Adrenal gland (tissue), 19 donors: ENCODE measurements at places on chromosomes 11 and 22. TPM values are rescaled to one million over a fixed set of nuclear protein-coding genes. Genes with fewer than 3 reads are reported as not detected.

DNA sequence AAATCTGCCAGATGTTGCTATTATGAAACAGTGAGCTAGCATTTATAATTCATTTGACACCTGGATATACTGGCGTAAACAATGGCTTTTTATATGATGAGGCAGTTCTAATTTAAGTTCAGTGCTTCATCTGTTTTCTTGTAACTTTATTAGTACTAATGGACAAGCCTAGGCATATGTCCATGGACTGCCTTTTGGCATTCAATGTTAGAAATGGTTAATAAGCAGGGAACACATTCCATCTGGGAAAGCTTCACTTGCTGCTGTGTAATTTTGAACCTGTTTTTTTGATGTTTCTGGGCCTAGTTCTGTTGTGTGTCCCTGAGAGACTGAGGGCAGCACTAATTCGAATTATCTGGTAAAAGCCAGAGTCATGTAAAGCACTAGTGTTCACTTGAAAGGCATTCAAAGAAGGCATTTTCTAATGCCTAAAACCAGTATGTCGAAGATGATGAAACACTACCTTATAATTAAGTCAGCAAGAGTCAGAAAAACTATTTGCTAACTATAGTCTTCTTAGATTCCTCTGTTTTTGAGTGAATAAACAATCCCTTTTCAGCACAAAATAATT, 138.5 kb downstream of the SWAP70 start:
- DNase-seq = no peak

GRCh38 chr22:43293655-43294392, 49.3 kb downstream of the SCUBE1 start:
- peak; percentile 58 for DNase-seq

DNA sequence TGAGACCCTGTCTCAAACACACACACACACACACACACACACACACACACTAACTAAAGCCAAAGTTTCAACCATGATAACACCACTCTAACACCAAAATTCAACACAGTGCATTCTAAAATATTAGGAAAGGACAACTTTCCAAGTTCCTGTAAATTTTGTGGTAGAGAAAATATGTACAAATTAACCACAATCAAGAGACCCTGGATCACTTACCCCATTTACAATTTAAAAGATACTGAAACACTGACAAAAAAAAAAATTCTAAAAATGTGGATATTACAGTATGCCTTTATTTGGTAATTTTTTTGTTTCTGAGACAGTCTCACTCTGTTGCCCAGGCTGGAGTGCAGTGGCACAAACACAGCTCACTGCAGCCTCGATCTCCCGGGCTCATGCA, 9.7 kb downstream of the MRTFA start:
- DNase-seq = no peak

GRCh38 chr22:20508815-20509271, 1.4 kb downstream of the MED15 start:
- DNase-seq = no peak

GRCh38 chr22:41308054-41308453, 6.7 kb downstream of the ZC3H7B start:
- DNase-seq = no peak

GRCh38 chr22:44493206-44493605, 4.8 kb downstream of the RTL6 start:
- no peak for DNase-seq

GRCh38 chr22:35662914-35663313, 14.7 kb downstream of the APOL6 start:
- DNase-seq = no peak

- DNase-seq = no peak
Observed at GRCh38 chr11:77320351-77320750, 18.9 kb upstream of the GDPD4 start.

- peak; percentile 7 for DNase-seq
Observed at GRCh38 chr11:1163911-1164735, 6.4 kb downstream of the MUC5AC start.

DNA sequence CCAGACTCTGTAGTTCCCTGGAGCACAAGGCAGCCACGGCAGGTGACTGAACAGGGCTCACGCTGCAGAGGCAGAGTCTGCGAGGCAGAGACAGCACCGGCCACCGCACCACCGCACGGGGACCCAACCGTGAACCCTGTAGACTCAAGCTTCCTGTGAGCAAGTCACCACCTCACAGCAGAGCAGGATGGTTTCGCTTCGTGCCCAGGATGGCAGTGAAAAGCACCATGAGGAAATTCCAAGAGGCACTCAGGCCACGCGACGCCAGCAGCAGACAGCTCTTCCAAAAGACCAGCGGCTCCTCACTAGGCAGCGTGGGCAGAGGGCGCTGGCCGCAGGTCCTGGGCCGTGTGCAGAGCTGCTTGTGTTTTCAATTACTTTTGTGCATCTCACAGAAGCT, 24.5 kb downstream of the BRD1 start:
- DNase-seq = no peak

- peak; percentile 40 for DNase-seq
Observed at GRCh38 chr11:68042219-68043028, 3.6 kb downstream of the TCIRG1 start.

- peak; percentile 85 for DNase-seq
Observed at GRCh38 chr11:75583718-75584658, 21.9 kb downstream of the SERPINH1 start.

DNA sequence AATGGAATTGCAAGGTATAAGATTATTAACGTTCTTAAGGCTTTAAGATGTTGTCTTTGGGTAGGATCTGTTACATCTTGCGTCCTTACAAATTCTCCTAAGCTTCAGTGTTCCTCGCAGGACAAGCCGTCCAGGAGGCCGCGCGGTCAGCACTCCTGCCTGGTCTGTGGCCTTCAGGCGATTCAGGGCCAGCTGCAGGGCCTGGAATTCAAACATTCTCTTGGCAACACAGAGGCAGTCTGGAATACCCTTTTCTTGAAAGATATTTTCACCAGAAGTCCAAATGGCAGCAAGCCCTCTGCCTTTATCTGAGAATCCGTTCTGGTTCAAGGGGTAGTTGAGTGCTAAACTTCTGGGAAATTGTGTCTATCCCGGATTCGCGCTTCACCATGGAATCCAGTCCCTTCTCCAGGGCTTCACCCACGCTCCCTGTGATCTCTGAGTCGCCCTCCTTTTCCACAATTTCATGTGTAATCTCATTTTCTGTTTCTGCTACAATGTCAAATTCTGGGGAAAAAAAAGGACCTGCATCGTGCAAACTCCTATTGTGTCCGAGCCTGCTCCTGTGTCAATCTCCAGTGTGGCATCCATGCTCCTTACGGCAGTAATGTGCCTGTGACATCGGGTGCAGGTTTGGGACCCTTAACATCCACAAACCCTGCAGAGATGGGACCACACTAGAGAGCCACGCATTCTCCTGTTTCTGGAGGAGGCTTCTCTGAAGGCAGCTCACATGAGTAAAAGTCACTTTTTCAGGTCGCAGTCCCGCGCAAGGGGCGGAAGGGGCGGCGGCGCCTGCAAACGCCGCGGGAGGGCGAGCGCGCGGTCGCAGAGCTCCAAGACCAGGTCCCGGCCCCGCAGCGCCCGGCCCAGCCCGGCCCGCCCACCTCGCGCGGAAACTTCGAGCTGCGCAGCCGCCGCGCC, 25.4 kb upstream of the SORL1 start:
- peak; percentile 29 for DNase-seq

DNA sequence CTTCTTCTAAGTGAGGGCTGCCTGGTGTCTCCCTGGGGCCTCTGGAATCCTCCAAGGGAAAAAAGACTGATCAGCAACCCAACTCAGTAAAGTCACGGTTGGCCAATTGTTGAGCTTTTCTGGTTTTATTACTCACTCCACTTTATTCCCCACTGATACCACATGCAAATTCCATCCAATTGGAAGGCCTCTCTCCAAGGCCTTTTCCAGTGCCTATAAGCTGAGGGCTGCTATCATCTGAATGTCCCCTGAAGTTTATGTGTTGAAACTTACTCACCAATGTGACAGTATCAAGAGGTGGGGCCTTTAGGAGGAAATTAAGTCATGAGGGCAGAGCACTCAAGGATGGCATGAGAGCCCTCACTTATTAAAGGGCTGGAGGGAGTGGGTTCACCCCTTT, 463.3 kb downstream of the BUD13 start:
- DNase-seq = no peak

DNA sequence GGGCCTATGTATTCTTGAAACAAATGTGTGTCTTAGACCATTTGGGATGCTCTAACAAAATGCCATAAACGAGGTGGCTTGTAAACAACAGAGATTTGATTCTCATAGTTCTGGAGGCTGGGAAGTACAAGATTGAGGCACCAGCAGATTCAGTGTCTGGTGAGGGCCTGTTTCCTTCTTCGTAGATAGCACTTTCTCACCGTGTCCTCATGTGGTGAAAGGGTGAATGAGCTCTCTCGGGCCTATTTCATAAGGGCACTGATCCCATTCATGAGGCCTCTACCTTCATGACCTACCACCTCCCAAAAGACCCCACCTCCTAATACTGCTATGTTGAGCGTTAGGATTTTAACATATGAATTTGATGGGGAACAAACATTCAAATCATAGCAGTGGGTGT, 6.4 kb upstream of the NNMT start:
- no peak for DNase-seq

DNA sequence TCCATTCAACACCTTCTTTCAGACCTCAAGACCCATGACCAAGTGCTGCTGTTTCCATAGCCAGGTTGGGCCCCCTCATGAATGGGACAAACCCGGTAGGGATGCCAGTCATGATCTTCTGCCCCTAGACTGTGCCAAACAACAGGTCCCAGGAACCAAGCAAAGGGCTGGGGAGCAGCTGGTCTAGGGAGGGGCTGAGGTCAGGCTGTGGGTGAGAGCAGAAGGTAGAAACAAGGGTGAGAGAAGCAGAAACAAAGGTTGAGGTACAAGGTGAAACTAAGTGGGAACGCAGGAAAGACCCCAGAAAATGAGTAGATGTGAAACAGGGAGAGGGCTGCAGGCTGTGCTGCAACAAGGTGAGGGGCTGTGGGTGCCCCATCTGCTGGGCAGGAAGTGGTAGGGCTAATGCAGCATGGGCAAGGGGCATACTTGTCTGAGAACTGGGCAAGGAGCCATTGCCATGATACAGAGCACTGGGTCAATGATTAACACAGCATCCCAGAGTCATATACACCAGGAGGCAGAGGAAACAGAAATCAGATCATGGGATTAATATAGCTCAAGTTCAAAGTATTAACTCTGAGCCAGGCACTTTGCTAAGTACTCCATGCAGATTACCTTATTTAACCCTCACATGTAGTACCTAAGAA, 45.9 kb downstream of the SLC1A2 start:
- no peak for DNase-seq

DNA sequence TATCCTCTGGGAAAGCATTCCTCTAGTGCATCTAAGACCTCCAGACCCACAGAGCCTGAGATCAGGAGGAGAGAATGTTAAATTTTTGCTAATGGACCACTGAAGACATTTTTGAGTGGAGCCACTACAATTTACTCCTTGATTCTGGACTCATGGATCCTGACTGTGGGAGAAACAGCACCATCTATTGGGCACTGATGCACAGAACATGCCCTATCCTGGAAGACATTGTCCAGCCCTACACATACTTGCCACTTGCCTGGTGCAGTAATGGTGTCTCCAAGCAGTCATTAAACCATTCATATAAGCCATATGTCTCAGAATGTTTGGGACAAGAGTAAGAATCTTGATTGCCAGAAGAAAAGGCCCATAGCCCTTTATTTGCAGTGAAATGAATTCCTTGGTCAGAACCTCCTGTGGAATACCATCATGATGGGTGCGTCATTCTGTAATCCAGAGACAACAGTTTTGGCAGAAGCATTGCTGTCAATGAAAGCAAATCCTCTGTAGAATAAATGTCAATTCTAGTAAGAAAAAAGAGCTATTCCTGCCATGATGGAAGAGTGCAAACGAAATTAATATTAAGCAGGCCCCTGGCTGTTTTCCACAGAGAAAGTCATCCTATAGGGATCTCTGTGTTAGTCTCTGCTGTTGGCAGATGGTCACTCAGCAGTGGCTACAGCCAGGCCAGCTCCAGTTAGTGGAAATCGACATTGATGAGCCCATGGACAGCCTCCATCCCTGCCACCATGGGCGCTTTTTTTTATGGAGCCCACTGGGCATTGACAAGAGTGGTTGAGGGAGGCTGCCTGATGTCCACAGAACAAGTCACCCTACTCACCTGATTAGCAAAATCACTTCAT, 43.5 kb downstream of the GGTLC2 start:
- DNase-seq = peak; percentile 53

- DNase-seq = no peak
Observed at GRCh38 chr22:48761546-48761945, 1066.1 kb downstream of the BRD1 start.

- DNase-seq = peak; percentile 5
Observed at GRCh38 chr11:77193911-77194830, 66.1 kb downstream of the MYO7A start.

DNA sequence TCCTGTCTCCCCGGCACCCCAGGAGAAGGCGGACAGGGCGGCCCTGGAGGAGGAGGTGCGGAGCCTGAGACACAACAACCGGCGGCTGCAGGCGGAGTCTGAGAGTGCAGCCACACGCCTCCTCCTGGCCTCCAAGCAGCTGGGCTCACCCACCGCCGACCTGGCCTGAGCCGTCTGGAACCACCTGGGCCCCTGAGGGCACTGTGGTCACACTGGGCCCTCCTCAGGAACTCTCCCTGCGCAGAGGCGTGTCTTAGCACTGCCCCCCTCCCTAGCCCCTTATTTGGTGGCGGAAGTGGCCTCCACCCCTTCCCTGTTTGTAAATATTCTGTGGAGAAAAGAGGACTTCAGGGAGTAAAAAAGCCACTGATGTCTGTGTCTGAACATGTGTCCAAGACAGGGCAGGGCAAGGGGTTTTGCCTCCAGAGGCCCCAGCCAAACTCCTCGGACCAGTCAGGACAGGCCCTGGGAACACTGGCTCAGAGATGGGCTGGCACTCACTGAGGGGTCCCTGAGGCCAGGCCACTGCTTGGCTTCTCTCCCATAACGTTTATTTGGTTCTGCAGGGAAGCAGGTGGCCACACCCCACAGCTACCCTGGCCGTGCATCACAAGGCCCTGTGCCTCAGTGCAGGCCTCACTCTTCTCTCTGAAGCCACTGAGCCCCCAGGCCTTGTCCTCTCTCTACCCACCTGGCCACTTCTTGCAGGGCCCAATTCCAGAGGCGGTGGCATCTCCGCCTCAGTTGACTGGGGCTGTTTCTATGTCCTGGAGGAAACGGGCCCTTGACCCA, 12.0 kb downstream of the RELA start:
- DNase-seq = peak; percentile 13

DNA sequence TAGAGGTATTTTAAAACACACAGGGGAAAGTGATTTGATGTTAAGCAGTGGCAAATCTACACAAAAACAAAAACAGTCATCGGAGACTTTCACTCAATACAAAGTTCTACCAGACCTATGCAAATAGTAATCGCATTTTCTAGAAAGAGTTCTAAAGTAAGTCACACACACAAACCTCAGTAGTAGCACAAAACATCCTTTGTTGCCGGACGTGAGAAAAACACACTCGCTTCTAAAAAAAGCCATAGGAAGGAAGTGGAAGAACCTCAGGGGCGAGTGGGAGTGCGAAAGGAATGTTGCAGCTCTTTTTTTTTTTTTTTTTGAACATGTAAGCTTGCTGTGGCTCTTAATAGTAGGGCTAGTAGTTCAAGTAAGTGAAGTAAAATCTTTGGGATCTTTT, 88.9 kb downstream of the MAML2 start:
- no peak for DNase-seq

Gene TNNT3
- polyA plus RNA-seq = 1.0 TPM

Gene OR5B12
- polyA plus RNA-seq = not detected

Gene ROBO4
- 31.0 TPM for polyA plus RNA-seq

Gene APOL5
- not detected for polyA plus RNA-seq

Gene PDGFB
- 4.0 TPM for polyA plus RNA-seq

Gene ABCG4
- 0.48 TPM for polyA plus RNA-seq

Gene CHRDL2
- 0.35 TPM for polyA plus RNA-seq

Gene MPZL3
- 0.71 TPM for polyA plus RNA-seq

Gene C22orf31
- 1.9 TPM for polyA plus RNA-seq

Gene MUC6
- polyA plus RNA-seq = not detected

Gene MS4A1
- polyA plus RNA-seq = 0.40 TPM

Gene GRIA4
- polyA plus RNA-seq = 6.2 TPM

Gene KMT5B
- 23.3 TPM for polyA plus RNA-seq
